ENCODE measurements at places on chromosomes 7 and 10.

- no peak for DNase-seq
Measured at GRCh38 chr7:70153933-70154332, 555.7 kb downstream of the AUTS2 start.

- no peak for DNase-seq
Measured at GRCh38 chr7:35366167-35367155, 112.6 kb upstream of the TBX20 start.

GRCh38 chr7:73769481-73770001 is 529 bp downstream of the CLDN3 start:
- DNase-seq = no peak

DNA sequence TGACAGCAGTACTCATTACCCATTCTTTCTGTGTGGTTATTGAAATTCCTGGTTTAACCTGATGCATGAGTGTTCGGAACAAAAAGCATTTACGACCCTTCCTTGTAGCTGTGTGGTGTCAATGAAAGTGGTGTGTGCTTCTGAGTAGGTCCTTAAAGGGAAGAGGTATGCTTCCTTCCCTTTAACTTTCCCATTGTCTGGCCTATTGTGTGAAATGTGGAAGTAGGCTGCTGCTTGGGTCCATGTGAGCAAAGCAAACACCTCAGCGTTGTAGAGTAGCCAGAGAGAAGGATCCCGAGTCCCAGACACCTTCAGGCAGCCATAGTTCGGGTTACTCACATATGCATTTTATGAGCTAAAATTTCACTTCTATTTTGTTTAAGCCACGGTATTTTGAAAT is 74.7 kb downstream of the TSPAN12 start:
- no peak for DNase-seq

- no peak for DNase-seq
Measured at GRCh38 chr7:95715274-95715673, 57.1 kb upstream of the DYNC1I1 start.

- DNase-seq = peak; percentile 18
Measured at GRCh38 chr10:113028456-113029440, 78.7 kb downstream of the TCF7L2 start.

- peak; percentile 13 for DNase-seq
Measured at GRCh38 chr7:150311711-150312110, 11.4 kb upstream of the LRRC61 start.

DNA sequence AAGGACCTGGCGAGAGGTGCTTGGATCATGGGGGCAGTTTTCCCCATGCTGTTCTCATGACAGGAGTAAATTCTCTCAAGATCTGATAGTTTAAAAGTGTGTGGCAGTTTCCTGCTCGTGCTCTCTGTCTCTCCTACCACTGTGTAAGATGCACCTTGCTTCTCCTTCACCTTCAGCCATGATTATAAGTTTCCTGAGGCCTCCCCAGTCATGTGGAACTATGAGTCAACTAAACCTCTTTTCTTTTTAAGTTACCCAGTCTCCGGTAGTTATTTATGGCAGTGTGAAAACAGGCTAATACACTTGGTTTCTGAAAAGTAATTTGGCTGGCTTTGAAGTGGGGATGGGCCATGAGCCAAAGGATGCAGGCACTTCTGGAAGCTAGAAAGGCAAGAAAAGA is 268.0 kb upstream of the KAT6B start:
- DNase-seq = no peak

GRCh38 chr7:106599343-106599698 is 61.6 kb downstream of the CCDC71L start:
- no peak for DNase-seq

DNA sequence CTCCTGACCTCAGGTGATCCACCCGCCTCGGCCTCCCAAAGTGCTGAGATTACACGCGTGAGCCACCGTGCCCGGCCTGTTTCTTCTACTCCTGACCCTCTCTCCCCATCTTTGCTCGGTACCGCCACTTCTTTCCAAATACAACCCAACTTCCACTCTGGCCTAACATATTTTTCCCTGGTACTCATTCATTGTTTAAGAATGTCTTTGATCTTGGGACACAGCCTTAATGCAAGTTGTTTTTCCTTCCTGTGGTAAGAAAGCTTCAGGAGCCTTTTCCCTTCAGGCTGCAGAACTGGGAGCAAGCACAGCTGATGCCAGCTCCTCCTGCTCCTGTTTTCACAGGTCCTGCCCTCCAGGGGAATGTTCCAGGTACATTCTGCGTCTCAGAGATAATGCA is 13.7 kb downstream of the CALML3 start:
- DNase-seq = peak; percentile 73

GRCh38 chr10:51643734-51644133 is 55.7 kb downstream of the CSTF2T start:
- no peak for DNase-seq

DNA sequence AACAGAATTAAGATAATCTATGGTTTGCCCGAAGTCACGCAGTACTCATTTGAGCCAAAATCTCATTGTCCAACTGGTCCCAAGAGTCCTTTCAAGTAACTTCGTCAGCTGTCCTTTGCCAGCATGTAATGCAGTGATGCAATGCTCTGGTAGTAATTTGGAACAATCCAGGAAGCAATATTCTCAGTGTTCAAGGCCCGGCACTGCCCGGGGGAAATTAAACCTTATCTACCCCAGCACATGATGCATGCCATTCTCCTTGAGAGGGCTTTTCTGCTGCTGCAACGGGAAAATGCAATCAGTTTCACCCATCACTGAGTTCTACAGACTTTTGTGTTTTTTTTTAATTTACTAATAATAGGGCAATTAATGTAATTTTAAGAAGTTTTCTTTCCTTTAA is 77.6 kb upstream of the NME8 start:
- no peak for DNase-seq

DNA sequence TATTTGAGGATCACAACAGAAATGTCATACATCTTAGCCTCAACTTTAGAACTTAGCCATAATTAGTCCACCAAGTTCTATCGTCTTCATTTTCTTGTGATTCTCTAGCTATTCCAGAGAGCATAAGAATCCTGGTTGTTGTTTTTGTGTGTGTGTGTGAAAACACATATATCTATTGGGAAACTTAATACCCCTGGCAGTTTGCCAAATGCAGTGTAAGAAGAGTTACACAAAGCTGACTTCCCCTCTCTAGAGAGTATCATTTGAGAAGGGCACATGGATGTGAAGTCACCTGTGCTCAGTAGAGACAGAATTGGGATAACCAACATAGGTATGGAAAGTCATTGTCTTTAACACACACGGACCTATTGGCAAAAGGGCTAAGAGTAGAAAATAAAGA is 19.3 kb downstream of the FOXI2 start:
- no peak for DNase-seq

DNA sequence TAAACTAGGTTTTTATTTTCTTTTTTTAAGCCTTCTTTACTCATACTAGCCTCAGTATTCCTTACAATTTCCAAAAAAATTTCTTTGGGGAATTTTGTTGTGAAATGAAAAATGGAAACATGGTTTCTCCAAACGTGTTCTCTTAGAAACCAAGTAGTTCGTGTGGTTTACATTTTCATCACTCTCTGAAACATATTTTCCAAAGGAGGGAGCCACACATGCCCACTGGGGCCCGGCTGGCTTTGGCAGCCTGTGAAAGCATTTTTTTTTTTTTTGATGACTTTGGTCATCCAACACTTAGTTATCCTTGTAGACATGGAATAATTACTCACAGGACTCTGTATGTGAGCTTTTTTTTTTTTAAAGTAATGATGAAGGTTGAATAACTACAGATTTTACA is 169.6 kb downstream of the C7orf25 start:
- no peak for DNase-seq

GRCh38 chr7:32501522-32501921 is 6.2 kb downstream of the AVL9 start:
- peak; percentile 70 for DNase-seq

DNA sequence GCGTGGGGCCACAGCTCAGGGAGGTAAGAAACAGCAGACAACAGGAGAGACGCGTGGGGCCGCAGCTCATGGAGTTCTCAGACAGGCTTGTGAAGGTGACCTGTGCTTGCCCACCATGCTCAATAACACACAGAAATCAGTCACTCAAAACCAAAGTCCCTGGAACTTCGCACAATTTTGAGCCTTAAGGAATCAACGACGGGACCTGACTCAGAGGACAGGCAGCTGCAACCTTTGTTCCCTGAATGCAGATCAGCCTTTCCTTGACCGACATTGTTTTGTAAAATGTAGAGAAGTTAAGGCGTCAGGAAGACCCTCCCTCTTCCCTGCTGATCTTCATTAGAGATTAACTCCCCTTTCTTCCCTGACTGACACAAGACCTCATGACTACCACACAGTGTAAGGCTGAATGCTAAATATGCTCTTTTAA is 8.5 kb upstream of the KNDC1 start:
- no peak for DNase-seq

- peak; percentile 54 for DNase-seq
Measured at GRCh38 chr7:17289074-17289645, 9.3 kb upstream of the AHR start.

- no peak for DNase-seq
Measured at GRCh38 chr10:71857934-71858890, 7.2 kb upstream of the PSAP start.

Data from EH (cell line).